ENCODE measurements at places on chromosomes 1 and 21. TPM values are rescaled to one million over a fixed set of nuclear protein-coding genes. Genes with fewer than 3 reads are reported as not detected.

The PGD gene
- total RNA-seq: 38.8 TPM

DNA sequence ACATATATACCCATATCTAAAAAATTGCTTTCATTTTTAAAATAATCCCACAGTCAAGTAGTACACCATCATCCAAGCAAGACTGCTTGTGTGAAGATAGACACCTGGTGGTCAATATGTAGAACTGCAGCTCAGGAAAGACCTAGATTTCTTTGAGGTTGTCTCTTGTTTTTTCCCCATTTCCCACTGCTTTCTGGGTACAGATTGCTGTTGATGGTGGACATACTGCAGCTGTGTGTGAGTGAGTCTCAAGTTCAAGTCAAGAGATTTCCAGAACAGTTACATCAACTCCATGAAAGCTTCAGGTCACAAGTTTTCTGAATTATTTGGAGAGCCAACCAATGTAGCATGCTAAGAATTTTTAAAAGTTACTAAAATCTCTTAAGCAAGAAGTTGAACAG, 306.4 kb downstream of the DUSP10 start:
- DNase-seq: no peak

DNA sequence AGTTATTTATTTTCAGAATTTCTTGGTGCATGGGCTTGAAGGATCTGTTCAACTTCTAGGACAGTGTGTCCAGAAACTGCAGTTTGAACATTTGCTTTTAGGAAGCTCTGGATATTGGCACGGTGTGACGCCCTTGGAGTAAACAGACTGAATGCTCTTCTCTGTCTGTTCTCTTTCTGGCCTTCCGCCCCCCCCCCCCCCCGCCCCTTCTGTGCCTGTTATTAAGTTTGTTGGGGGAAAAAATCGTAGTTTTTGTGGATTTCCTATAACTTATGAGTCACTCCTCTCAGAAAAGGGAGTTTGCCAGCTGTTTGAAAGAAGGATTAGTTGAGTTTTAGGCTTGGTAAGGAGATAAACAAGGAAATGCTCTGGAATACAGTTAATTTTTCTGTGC, 1.2 kb downstream of the KCTD3 start:
- peak; percentile 37 for DNase-seq

- no peak for DNase-seq
Observed at GRCh38 chr21:42971897-42972275, 2.5 kb upstream of the PKNOX1 start.

The KCNK2 gene
- total RNA-seq: not detected

- DNase-seq: peak; percentile 88
Observed at GRCh38 chr21:45894450-45894825, 87.1 kb upstream of the COL6A1 start.

- no peak for DNase-seq
Observed at GRCh38 chr1:44631333-44631646, 43.0 kb downstream of the TMEM53 start.

DNA sequence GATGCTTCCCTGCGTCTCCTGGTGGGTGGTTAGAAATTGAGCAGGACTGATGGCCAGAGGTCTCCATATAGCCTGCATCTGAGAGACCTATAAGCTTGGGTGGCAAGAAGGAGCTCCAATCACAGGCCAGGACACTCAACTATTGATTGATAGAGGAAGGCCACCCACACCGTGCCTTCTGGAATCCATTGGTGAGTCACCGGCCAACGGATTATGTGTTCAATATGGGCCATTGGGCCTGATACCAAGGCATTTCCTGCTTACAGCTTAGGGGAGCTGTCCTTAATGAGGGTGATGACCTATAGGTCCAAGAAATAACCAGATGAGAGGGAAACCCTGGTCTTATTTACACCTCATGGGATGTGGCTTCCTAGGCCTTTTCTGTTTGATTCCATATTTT, 115.1 kb downstream of the PLPP3 start:
- no peak for DNase-seq

The SH3D21 gene
- 2.5 TPM for total RNA-seq

The MEAF6 gene
- 40.1 TPM for total RNA-seq

GRCh38 chr21:26933448-26933847, 33.4 kb downstream of the ADAMTS5 start:
- no peak for DNase-seq

DNA sequence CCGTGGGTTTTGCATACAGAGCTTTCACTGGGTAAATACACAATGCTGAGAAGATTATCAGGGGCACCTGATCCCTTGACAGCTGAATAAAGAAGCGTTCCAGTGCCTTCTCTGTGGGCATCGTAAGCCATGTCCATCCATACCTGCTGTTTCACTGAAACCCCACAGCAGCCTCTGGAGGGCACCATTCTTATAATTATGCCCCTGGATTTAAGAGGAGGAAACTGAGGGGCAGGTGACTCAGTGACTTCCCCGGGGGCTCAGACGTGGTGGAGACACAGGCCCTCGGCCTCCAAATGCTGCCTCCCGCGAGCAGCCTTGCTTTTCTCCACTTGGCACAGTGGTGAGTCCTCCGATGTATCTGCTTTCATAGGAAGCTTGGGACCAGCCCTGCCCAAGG, 56.7 kb downstream of the B3GALT5 start:
- no peak for DNase-seq

GRCh38 chr21:45951676-45952075, 29.9 kb upstream of the COL6A1 start:
- DNase-seq: no peak

GRCh38 chr1:183583466-183583865, 6.8 kb downstream of the NCF2 start:
- no peak for DNase-seq

DNA sequence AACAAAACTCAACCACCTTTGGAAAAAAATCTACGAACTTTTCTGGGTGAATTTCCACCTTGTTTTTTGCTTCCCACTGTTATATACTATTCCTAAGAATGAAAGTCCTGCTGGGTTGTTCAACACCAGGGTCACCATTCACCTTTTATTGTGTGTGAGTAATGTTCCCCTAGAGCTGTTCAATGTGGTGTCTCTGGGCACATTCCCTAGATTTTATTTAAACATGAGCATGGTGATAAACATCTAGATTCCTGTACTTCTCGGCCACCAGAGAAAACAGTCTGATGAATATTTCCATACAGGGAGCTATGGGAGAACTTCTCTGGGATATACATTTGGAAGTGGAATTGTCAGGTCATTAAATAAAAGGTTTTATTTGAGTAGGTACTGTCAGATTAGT, 13.0 kb downstream of the FMN2 start:
- DNase-seq: no peak

DNA sequence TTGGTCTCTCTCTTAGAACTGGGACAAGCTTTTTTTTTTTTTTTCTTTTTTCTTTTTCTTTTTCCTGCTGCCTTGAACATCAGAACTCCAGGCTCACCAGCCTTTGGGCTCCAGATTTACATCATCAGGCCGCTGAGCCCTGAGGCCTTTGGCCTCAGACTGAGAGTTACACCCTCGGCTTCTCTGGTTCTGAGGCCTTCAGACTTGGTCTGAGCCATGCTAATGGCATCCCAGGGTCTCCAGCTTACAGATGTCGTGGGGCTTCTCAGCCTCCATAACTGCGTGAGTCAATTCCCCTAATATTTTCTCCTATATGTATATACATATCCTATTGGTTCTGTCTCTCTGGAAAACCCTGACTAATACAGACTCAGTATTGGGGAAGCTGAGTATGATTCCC, 36.5 kb upstream of the RC3H1 start:
- DNase-seq: no peak

The ADORA1 gene
- total RNA-seq: 14.8 TPM

GRCh38 chr1:22131875-22132486, 10.9 kb downstream of the WNT4 start:
- no peak for DNase-seq

GRCh38 chr1:112396653-112397471, 848 bp downstream of the CTTNBP2NL start:
- no peak for DNase-seq

DNA sequence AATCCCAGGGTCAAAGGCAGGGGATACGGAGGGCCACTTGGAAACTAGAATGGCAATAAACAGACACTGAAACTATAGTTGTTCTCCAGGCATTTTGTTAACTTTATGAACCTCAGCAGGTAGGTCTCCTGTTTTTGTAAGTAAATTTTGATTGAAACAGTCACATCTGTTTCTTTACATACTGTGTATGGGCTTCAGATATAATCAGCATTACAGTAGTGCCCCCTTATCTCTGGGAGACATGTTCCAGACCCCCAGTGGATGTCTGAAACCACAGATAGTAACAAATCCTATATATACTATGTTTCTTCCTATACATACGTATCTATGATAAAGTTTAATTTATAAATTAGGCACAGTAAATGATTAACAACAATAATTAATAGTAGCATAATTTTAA, 11.5 kb downstream of the STIL start:
- DNase-seq: no peak

DNA sequence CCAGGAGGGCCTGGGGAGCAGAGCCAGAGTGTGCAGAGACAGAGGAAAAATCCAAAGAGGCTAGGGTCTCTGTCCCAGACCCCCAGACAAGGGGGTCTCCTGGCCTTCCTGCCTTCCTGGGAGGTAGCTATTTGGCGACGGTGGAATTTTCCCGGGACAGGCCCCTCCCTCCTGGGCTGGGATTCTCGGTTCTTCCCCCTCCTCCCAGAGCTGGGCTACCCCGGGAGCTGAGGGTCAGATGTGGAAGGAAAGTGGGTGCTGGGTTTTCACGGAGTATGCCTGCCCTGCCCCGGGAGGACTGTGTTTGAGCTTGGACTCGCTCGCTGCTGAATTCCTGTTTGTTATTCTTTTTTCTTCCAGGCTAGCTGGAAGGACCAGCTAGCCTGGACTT, 759 bp downstream of the AMPD2 start:
- peak; percentile 60 for DNase-seq

The WDR77 gene
- total RNA-seq: 27.0 TPM

DNA sequence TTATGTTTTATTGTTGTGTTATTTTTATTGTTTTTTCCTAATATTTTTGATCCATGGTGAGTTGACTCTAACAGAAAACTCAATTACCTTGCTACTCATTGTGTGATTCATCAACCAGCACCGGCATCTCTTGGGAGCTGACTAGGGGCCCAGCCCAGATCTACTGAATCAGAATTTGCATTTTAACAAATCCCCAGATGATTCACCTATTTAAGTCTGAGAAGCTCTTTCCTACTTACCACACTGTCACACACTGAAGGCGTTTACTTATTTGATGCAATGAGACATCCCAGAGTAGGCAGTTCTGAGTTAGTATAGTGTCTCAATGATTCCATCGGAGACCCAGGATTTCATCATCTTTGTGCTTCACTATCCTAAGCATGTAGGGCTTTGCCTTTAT, 416.6 kb downstream of the RWDD3 start:
- no peak for DNase-seq

Data from right cardiac atrium (tissue), 5 donors.